ENCODE measurements at places on chromosomes 2 and 18.

GRCh38 chr2:202344178-202344577 is 31.9 kb upstream of the BMPR2 start:
- no peak for DNase-seq

GRCh38 chr2:180604077-180604476 is 376.3 kb upstream of the UBE2E3 start:
- peak; percentile 80 for DNase-seq

- no peak for DNase-seq
Observed at GRCh38 chr2:145286716-145287275, 766.9 kb upstream of the ZEB2 start.

- peak; percentile 5 for DNase-seq
Observed at GRCh38 chr18:54209471-54210180, 14.8 kb downstream of the MBD2 start.

GRCh38 chr2:64780041-64780440 is 126.3 kb upstream of the SERTAD2 start:
- DNase-seq, result no peak

- peak; percentile 40 for DNase-seq
Observed at GRCh38 chr2:236211296-236211695, 43.1 kb upstream of the GBX2 start.

GRCh38 chr2:61909116-61909515 is 3.6 kb downstream of the COMMD1 start:
- no peak for DNase-seq

- DNase-seq, result no peak
Observed at GRCh38 chr2:6764968-6765723, 100.6 kb downstream of the CMPK2 start.

- DNase-seq, result no peak
Observed at GRCh38 chr2:41409328-41409727, 638.5 kb upstream of the PKDCC start.

GRCh38 chr2:240260664-240261063 is 120.2 kb upstream of the OTOS start:
- no peak for DNase-seq

DNA sequence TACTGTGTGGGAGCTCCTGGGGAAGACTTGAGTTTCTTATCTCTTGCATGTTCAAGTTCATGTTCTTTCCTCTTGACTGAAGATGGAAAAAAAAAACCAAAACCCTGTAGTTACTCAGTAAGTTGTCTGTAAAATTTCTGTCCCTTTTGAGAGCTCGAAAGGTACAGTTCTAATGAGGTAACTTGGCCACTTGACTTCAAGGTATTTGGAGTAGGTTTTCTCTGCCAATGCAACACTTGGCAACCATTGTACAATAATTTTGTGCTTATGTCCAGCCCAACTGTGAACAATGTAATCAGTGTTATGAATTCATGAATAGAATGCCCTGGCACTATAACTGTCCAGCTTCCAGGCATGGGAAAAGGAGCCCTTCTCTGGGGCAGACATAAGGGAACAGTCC is 111.0 kb downstream of the LIPG start:
- no peak for DNase-seq

DNA sequence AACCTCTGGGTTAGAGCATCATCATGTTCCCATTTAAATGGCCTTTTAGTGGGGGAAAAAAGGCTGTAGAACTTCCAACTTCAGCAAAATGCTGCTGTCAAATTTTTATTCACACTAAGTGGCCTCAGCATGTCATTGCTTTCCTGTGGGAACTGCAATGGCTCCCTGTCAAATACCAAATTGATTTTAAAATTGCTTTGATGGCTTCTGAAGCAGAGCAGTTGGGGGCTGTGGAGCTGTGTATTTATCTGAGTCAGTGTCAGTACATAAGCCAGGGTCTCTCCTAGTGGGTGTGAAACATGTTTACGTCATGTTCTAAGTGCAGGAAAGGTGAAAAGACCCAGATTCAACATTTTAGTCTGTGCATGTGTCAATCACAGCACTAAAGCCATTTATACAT is 171.3 kb downstream of the CDH19 start:
- no peak for DNase-seq
